ENCODE measurements at places on chromosomes 16 and 17.

DNA sequence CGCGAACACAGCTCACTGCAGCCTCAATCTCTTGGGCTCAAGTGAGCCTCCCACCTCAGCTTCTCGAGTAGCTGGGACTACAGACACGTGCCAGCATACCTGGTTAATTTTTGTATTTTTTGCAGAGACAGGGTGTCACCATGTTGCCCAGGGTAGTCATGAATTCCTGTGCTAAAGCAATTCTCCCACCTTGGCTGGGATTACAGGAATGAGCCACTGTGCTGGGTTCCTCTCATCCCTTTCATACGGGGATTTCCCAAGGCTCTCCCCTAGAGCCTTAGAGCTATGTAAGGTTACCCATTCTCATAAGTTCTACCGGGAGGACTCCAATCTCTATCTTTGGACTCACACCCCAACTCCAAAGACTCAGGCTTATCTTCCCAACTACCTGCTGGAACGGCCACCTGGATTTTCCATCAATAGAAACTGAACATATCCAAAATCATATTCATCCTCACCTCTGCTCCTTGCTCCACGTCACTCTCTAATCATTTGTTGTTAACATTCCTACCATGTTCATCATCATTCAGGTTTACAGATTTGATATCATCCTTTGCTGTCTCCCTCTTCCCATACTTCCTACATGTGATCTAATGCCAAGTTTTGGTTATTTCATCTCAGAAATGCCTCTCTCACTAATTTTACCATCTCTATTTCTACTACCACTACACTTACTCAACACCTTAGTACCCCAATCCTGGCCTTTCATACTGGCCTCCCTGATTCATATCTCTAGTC lies 92.5 kb downstream of the NCOR1 start:
- no peak for DNase-seq

DNA sequence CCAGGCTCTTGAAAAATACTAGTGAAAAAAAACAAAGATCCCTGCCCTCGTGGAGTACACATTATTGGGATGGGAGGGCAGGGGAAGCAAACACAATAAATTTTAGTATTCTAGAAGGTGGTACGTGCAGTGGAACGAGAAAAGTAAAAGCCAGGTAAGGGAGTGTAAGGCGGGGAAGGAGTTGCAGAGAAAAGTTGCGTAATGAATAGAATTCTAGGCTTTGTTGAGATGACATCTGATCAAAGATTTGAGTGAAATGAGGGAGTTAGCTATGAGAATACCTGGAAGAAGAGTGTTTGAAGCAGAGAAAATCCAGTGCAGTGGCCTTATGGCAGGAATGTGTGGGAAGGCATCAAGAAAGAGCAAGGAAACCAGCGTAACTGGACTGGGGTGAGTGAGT lies 2.1 kb downstream of the CKLF start:
- DNase-seq: no peak

GRCh38 chr16:85236818-85237150 lies 124.5 kb upstream of the CIBAR2 start:
- DNase-seq: no peak

DNA sequence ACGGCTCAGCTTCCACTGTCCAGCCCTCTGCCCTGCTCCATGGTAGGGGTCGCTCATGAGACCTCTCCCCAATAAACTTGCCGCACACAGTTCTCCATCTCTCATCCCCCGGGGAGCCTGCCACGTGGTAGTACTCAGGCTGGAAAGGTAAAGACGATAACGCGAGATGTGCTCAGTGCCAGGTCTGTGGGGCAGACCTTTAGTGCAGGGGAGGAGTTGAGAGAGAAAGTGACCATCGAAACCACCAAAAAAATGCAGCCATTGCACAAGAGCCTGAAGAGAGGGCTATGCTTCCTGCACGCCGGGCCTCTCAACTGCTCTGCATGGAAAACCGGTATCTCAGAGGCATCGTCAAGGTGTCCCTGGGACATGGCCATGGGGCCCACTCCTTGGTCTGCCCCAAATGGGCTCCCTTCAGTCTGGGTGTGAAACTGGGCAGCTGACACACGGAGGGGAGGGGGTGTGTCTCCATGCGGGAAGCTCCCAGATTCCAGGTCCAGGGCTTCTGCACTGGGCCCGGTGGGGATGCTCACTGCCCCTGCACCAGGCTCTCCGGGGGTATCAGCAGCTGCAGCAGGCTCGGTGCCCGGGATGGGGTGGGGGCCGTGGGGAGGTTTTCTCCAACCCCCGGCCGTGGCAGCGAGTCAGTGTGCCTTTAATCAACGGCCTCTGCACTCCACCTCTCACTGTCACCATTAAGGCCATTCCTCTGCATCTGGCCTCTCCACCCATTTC lies 4.7 kb upstream of the AANAT start:
- no peak for DNase-seq

- DNase-seq: no peak
Observed at GRCh38 chr16:53056392-53056881, 1.6 kb downstream of the CHD9 start.

- no peak for DNase-seq
Observed at GRCh38 chr16:89161763-89162713, 9.5 kb upstream of the CDH15 start.

- DNase-seq: no peak
Observed at GRCh38 chr16:57695680-57696069, 1.1 kb downstream of the DRC7 start.

DNA sequence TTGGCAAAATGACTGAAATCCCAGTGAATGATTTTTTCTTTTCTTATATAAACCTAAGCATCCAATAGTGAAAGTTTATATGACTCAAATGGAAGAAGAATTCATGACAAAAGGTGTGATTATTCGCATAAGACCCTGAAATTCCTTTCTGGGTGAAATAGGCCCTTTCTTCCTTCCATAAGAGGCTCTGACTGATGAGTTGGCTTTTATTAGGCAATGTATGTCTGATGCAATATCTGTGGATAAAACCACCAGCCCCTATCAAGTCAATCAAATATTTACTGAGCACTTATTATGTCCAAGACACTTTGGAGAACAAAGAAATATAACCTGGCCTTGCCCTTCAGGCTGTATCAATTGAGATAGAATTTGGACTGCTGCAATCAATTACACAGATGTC lies 316.6 kb downstream of the CDH13 start:
- no peak for DNase-seq

DNA sequence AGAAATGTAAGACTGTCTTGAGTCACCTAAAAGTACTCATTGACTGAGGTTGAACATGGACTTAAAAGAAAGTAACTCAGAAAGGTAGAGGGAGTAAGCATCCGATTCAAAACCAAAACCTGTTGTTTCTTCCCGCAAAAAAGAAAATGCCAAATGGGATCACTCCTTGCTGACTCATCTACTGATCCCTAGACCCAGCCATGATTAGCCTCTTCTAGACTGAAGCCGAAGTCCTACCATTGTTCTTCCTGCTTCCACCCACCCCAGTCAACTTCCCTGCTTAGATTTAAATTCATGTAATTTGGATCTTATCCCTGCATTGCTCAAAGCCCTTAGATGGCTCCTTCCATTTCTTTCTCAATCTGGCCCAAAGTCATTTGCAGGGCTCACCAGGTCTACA lies 760.5 kb upstream of the SOX9 start:
- DNase-seq: no peak

- DNase-seq: no peak
Observed at GRCh38 chr17:50737118-50737698, 17.8 kb downstream of the LUC7L3 start.

DNA sequence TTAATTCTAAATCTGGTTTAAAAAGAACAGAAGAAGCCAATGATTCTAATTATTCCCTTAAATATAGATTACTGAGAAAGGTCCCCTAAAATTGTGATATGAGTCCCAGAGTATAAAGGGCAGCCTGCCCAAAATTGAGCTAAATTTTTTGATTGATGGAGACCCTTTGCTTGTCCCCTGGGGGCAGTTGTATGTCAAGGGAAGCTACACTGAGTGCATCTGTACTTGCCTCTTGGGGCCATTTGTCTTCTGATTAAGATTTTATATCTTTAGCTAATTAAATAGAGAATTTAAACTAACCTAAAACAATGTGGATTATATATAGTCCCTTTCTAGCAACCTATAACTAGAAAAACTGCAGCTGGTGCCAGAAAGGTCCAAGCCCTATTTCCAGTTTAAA lies 12.6 kb downstream of the BLMH start:
- DNase-seq: no peak

- DNase-seq: no peak
Observed at GRCh38 chr17:47846716-47847340, 4.1 kb downstream of the SP6 start.

- DNase-seq: no peak
Observed at GRCh38 chr16:17320009-17320408, 150.8 kb downstream of the XYLT1 start.

DNA sequence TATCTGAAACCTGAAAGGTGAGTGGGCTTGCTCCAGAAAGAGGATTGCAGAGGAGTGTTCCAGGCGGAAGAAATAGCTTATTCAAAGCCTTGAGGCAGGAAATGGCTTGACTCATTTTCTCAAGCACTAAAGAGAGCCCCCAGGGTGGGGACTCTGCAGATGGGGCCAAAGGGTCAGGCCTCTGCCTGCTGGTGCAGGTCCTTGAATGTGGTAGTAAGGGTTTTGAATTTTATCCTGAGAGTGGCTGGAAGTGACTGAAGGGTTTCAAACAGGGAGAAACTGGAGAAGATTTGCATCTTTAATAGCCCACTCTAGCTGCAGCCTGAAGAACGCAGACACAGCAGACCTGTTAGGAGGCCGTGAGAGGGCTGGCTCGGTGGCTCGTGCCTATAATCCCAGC lies 144.4 kb downstream of the CCT6B start:
- no peak for DNase-seq

GRCh38 chr17:45397796-45398195 lies 34.9 kb downstream of the ARHGAP27 start:
- DNase-seq: no peak

DNA sequence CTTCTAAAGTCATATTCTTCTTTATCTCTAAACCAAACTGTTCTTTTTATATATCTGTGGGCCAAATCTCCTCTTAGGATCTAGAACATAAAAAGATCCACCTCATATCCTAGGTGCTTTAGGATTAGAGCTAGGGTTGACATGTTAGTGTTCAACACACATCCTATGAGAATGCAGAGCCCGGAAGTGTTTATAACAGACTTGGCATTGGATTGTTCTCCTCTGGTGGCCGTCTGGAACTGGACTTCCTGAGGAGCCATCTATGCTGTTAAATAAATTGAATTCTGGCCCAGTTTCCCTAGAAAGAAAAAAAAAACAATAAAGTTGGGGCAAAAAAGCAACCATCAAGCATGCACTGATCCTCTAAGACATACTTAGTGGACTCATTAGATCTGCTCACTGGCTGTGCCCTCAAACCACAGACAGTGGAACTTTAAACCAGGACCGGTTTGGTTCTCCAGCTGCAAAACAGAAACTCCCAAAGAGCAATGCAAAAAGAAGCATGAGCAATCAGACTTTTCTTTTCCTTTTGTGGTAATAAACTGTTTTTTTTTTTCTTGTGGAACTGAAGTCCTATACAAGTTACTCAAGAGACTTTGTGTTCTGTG lies 182.5 kb downstream of the ZNF18 start:
- DNase-seq: no peak

DNA sequence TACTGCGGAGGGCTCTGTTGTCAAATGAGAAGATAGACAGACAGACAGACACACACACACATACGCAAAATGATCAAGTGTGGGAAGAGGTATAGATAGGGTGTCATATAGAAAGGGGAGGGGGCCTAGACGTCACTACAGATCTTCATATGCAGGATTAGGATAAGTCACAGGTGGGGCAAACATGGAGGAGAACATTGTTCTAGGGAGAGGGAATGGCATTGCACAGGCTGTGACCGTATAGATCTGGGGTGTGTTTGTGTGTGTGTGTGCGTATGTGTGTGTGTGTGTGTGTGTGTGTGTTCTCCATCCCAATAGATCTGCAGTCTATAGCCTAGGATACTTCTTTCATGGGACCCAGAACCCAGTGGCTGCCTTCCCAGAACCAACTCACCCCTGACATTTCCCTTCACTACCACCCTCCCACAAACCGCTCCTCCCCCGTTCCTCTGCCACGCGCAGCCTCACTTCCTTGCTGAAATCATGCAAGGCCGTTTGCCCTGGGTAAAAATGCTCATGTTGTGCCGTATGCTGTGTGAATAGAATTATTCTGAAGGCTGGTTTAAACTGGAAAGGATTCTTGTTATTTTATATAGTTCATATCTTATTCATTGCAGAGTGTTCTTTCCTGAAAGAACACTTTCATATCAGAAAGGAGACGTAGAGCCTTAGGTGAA lies 50.5 kb upstream of the CCL1 start:
- DNase-seq: no peak

GRCh38 chr17:45396496-45397205 lies 36.0 kb downstream of the ARHGAP27 start:
- DNase-seq: no peak

- DNase-seq: no peak
Observed at GRCh38 chr17:32621612-32622312, 135.0 kb downstream of the CDK5R1 start.

- no peak for DNase-seq
Observed at GRCh38 chr17:55642741-55643140, 79.9 kb downstream of the TMEM100 start.

GRCh38 chr17:46071796-46072195 lies 72.7 kb downstream of the STH start:
- DNase-seq: no peak

- no peak for DNase-seq
Observed at GRCh38 chr17:8479431-8479947, 43.8 kb downstream of the NDEL1 start.

- DNase-seq: no peak
Observed at GRCh38 chr17:28985950-28986713, 19.7 kb downstream of the SEZ6 start.

GRCh38 chr16:54930005-54930868 lies at the start of gene IRX5:
Gene IRX5, plus strand, starts transcription at chr16:54930865. Its CDS starts 334 bp downstream, at chr16:54931199.
- peak; percentile 43 for DNase-seq

DNA sequence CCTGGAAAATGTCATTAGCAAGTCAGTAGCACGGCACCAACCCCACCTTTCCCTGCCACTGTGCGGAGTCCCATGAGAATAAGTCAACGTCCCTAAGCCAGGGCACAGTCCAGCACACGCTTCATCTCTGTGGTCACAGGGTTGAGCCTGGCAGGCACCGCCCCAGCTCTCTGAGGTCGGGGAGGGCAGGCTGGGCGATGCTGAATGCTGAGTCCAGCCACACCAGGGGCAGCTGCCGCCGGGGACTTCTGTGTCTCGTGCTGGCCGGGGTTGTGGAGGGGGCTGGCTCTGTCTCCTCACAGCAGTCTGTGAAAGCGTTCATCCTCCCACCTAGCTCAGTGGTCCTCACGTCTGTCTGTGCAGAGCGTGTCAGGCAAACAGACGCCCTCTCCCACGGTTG lies 53.2 kb downstream of the BANP start:
- DNase-seq: no peak

- no peak for DNase-seq
Observed at GRCh38 chr17:82783498-82783897, 31.6 kb downstream of the TBCD start.

GRCh38 chr17:40103071-40103661 lies 2.8 kb upstream of the NR1D1 start:
- DNase-seq: no peak

GRCh38 chr17:44362949-44363612 lies 572 bp downstream of the FAM171A2 start:
- peak; percentile 7 for DNase-seq
